ENCODE measurements at places on chromosomes 1 and 21.

GRCh38 chr1:74436078-74436477 lies 76.3 kb downstream of the LRRC53 start:
- DNase-seq = no peak

DNA sequence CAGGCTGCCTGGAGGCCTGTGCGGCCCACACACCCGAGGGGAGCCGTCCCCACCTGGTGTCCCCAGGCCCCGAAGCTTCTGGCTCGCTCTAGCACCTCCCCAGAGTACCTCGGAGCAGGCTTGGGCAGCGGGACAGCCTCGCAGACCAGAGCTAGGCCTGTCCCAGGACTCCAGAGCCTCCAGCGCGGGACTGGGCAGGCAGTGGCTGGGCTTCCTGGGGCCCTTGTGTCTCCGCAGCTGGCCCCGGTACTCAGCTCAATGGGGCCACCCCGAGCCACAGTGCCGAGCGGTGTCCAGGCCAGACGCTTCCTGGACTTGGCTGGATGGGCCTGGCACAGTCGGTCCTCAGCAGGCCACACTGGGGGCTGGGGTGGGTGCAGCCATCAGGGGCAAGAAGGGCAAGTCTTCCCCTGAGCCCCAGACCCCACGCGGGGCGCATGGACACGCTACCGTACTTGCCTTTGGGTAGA lies 4.9 kb downstream of the SCNN1D start:
- DNase-seq = no peak

DNA sequence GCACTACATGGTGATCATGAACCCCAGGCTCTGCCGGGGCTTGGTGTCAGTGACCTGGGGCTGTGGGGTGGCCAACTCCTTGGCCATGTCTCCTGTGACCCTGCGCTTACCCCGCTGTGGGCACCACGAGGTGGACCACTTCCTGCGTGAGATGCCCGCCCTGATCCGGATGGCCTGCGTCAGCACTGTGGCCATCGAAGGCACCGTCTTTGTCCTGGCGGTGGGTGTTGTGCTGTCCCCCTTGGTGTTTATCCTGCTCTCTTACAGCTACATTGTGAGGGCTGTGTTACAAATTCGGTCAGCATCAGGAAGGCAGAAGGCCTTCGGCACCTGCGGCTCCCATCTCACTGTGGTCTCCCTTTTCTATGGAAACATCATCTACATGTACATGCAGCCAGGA lies 589 bp downstream of the OR2W3 start:
- no peak for DNase-seq

DNA sequence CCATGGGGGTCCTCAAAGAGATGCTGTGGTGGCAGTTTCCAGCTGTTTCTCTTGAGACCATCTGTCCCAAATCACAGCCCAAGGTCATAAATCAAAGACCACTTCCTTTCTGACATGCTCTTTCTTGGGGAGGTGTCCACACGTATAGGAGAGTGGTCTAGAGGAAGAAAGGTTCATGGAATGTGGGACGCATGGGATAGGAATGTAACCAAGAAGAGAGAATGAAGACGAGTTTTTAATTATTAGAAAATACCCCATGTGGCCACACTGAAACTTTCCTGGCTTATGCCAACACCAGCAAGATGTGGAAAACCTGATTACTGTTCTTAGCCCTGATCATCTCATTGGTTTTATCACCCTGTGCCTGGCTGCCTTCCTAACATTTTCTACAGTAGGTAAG lies 124.2 kb upstream of the IFFO2 start:
- DNase-seq = no peak

GRCh38 chr1:246104927-246105326 lies 402.2 kb downstream of the SMYD3 start:
- DNase-seq = peak; percentile 32

DNA sequence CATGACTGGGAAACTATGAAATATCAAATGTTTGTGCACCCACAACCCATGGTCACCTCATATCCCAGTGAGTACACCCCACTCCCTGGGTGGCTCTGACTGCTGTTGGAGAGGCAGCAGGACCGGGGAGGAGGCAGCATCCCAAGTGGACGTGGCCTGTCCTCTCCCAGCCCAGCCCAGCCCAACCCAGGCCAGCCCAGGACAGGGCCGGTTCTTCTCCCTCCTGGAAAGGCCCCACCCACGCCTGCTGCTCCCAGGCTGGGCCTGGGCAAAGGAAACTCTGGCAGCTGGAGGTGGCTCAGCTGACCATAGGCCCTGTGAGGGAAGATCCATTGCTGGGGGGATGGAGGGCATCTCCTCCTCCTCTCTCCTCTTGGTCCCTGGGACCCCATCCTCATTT lies 19.1 kb downstream of the MATN1 start:
- DNase-seq = no peak

DNA sequence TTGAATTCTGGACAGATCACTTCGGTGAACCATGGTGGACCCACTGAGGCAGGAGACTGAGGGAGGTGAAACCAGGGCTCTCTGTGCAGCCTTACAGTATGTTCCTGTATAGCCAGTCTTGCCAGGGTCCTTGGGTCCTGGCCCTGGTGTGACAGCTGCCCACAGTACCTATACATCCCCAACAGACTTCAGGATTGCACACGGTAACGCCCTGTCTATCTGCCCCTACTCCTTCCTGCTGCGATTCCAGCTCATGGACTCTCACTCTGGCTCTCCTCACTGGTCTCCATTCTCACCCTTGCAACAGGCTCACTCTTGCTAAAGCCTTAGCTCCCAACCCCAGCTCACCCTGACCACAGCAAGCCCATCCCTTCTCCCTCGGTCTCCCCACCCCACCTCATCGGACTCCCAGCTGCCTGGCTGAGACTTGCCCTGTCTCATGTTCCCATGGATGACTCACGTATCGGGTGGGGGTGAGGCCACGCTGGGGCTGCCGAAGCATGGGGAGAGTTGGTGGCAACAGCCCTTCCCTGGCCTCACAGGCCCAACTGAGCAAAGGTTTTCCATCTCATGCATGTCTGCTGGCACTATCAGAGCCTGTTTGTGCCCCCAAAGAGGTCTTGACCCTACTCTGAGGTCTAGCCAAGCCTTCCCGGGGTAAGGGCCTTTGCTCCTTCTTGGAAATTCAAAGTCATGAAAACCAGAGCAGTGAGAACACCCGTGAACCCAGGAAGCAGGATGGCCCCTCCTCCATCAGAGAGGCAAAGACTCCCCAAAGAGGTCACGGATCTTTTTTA lies 7.1 kb downstream of the PHLDA3 start:
- DNase-seq = no peak

- peak; percentile 53 for DNase-seq
Measured at GRCh38 chr21:18369115-18369514, 34.5 kb downstream of the TMPRSS15 start.

Data from common myeloid progenitor, CD34-positive (primary cell).